ENCODE measurements at places on chromosomes 11 and 22. TPM values are rescaled to one million over a fixed set of nuclear protein-coding genes. Genes with fewer than 3 reads are reported as not detected.

DNA sequence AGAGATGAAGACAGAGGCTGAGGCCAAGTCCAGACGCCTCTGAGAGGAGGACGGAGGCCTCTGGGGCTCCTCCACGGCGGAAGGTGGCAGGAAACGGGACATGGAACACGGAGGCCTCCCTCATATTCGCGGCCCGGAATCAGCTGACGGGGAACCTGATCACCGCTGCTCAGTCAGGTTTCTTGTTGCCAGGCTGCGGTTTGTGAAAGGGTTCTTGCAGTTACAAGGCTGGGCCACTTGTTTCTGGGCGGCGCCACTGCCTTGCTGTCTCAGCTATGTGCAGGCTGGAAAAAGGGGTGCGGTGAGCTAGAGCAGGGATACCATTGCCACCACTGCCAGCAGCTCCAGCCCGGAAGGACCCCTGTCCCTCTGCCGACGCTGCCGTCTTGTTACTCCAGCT, 10.0 kb upstream of the MMP1 start:
- DNase-seq: no peak

- DNase-seq: peak; percentile 75
Observed at GRCh38 chr11:7511401-7511800, 2.4 kb upstream of the PPFIBP2 start.

The FZD4 gene
- 22.6 TPM for total RNA-seq

The IFITM1 gene
- 241 TPM for total RNA-seq

The PATE2 gene
- total RNA-seq: not detected
